ENCODE measurements at places on chromosomes 6 and 20.

DNA sequence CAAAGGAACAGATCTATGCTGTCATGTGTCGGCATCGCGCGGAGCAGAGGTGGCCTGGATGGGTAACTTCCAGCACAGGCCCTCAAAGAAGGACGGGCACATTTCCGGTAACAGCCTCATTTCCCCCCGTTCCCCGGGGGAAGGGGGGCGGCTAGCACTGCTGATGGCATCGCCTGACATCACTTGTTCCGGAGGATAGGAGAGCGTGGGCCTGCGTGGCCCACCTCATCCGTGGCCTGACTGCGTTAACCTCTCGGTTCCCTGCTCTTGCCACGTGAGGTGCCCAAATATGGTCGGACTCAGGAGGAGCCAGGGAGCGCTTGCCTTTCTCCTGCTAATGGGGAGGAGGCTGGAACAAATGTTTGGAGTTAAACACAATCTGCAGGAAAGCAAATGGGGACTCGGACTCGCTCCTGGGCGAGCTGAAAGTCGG lies at the start of gene AKAP12:
TSS of gene AKAP12 (plus strand) at position 365 of the 433 bp plus-strand sequence. CDS start 596 bp downstream, outside the sequence.
- DNase-seq: no peak

- DNase-seq: no peak
Observed at GRCh38 chr20:11912013-11912658, 5.6 kb upstream of the BTBD3 start.

GRCh38 chr20:9180481-9181257 lies 111.8 kb downstream of the PLCB4 start:
- DNase-seq: no peak

GRCh38 chr6:34661357-34661756 lies 35.2 kb downstream of the ILRUN start:
- DNase-seq: no peak

- no peak for DNase-seq
Observed at GRCh38 chr6:101118136-101118396, 236.9 kb upstream of the ASCC3 start.

GRCh38 chr6:117555882-117556498 lies 46.3 kb downstream of the GOPC start:
- no peak for DNase-seq

DNA sequence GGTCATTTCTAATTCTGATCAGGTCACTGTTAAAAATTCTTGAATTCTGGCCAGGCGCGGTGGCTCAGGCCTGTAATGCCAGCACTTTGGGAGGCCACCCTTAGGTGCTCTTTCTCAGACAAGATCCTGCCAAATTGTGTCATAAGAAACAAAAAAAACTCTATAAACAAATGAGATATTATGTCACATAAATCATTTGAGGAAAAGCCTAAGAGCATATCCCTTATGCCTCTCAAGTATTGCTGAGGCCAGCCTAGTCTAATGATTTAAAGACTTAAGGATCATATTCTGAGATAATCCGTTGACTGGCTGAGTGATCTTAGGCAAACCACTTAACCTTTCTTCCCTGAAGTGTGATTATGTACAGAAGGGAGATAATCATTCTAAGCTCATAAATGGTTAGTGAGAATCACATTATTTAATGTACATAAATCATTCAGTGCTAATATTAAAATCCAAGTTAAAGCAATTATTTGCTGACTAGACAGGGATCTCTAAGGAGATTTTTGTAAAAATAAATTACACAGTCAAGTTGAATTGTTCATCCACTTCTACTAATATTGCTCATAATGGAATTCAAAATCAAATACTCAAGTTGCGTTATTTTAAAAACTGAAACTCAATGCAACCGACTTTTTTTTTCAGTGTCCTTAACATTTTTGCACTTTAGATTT lies 365.4 kb downstream of the PHF3 start:
- no peak for DNase-seq

GRCh38 chr6:14584450-14584849 lies 466.9 kb downstream of the CD83 start:
- DNase-seq: no peak

- no peak for DNase-seq
Observed at GRCh38 chr20:4663044-4663443, 58.7 kb upstream of the PRND start.

GRCh38 chr20:50187403-50188051 lies 3.1 kb upstream of the CEBPB start:
- DNase-seq: no peak

GRCh38 chr20:14963262-14963663 lies 625.9 kb upstream of the FLRT3 start:
- no peak for DNase-seq

DNA sequence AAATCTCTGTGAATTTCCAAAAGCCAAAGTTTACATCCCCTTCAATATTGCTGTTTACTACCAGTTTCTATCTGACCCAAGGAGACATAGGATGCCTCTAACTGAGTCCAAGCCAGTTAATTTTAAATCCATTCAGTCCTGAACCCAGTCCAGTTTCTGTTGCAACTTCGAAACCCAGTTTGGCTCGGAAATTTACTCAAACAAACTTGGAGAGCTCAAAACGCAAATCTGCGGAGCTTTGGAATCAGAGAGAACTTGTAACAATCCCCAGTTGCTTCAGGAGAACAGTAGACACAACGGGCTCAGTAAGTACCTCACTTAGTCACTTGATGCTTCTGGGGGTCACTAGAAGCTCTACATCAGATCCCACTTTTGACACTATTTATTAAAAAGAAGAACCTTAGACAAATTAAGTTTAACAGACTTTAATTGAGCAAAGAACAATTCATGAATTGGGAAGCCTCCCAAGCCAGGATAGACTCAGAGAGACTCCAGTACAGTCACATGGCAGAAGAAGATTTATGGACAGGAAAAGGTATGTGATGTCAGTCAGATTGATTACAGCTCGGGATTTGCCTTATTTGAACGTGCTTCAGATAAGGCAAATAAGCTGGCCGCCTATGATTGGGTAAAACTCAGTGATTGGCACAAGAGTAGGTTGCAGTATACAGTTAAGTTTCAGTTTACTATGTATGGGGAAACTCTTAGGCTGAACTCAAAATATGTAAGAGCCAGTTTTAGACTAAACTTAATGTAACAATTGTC lies 118.0 kb downstream of the RFPL4B start:
- DNase-seq: no peak

- no peak for DNase-seq
Observed at GRCh38 chr6:75493400-75494064, at the start of gene FILIP1. Gene FILIP1, minus strand, starts transcription at chr6:75493800. Its CDS starts 78,828 bp downstream, at chr6:75414972.

DNA sequence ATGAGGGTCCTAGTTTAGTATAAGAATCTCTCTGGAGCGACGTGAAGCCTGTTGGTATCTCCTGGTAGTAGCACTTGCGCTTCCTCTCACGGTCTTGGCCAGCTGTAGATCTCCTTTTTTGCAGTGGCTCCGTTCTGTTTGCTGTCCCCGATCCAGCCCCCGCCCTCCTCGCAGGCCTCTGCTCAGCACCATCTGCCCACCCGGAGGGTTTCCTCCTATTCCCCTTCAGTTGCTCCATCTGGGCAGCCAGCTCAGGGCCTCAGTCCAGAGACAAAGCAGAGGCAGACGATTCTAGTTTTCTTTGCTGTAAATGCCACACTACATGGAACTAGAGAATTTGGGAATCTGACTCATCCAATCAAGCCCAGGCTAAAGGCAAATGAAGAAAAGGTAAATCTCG lies 126.6 kb downstream of the TIAM2 start:
- no peak for DNase-seq

DNA sequence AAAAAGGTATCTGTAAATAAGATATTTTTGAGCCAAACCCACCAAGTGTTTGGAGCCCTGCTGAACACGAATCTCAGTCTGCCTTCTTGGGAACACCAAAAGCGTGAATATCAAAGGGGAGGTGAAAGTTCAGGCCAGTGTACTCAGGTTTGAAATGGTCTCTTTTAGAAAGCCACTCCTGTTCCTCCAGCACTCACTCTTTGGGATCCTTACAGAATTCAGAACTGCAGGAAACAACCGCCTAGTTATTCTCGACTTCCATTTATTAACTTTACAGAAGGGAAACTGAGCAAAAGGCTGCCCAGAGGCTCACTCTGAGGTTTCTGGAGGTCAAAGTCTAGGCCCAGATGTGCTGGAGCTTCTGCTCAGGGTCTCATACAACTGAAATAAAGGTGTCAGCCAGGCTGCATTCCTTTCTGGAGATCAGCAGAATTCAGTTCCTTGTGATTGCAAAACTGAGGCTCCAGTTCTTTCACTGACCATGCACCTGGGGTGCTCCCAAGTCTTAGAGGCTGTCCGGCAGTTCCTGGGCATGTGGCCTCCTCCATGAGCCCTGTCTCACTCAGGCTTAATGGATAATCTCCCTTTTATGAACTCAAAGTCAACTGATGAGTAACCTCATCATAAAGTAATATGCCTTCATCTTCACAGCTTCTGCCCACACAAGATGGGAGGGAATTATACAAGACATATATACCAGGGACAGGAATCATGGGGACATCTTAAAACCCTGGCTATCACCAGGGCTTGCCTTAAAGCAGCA lies 65.5 kb upstream of the TNFAIP3 start:
- DNase-seq: no peak

All from NCI-H1436 treated with DMSO at 0.1 percent for 48 hours (cell line).